ENCODE measurements at places on chromosomes 16 and 17.

GRCh38 chr16:14024283-14024682, 46.8 kb upstream of the MRTFB start:
- DNase-seq: no peak

DNA sequence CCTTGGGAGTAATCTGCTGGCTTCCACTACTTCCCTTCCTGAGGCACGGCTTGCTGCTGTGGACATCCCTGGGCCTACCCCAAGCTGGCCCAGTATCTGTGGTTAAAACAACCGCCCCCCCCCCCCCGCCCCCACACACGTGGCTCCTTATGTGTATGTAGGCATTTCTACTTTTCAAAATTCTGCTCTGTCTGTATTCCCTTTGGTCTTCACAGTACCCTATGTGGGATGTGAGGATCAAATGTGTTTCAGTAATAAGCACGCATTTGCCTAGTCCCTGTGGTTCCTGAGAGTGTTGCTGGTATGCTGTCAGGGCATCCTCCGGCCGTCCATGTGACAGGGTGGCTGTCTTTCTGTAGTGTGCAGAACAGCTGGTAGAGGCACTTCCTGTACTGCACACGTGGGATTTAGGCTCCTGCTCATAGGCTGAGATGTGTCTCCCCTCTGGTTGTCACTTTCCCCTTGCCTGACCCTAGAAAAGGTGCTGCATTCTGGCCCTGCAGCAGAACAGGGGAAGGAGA, 2.2 kb downstream of the NT5M start:
- no peak for DNase-seq

DNA sequence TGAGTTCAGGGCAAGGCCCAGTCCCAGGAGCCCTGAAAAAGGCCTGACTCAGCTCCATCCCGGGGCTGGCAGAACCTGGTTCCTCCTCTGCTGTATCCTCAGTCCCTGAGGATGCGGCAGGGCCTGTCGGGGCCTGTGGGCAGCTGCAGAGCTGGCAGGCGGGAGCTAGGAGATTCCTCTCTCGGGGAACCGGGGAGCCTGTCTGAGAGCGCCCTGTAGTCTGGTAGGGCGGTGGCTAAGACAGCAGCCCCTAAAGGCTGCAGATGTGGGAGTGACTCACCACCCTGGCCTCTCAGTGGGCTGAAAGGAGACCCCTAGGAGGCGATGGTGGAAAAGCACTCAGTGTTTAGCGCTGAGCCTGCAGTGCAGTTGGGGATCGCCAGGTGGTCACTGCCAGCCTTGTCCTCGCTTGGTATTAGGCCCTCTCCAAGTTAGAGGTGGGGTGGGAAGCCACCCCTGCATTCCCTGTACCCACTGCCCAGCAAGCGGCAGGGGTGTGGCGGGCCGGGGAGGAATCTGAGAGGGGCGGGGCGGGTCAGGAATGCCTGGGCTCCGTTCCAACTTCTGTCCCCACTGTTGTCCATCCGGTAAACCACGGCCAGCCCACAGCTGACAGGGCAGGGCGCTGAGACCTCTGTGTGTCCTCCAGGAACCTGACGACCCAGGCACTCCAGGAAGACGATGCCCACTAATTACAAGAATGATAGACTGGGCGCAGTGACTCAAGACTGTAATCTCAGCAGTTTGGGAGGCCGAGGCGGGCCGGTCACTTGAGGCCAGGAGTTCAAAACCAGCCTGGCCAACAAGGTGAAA, 29.5 kb upstream of the CDH1 start:
- DNase-seq: no peak

GRCh38 chr16:54697677-54698076, 233.0 kb upstream of the IRX5 start:
- no peak for DNase-seq

DNA sequence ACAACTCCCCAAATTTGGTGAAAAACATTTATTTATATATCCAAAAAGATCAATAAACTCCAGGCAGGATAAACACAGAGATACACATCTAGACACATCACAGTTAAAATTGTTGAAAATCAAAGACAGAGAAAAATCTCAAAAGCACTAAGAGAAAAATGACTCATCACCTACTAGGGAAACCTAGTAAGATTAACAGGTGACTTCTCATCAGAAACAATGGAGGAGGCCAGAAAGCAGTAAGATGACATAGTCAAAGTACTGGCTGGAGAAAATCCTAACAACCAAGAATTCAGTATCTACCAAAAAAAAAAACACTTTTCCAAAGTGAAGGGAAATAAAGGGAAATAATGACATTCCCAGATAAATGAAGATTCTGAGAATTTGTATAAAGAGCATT, 33.8 kb downstream of the ULK2 start:
- DNase-seq: no peak

GRCh38 chr17:30720013-30720471, 104.5 kb downstream of the CRLF3 start:
- no peak for DNase-seq

GRCh38 chr16:58267524-58268243, 27.1 kb downstream of the PRSS54 start:
- DNase-seq: no peak

- DNase-seq: no peak
Measured at GRCh38 chr16:53457670-53458069, 23.4 kb downstream of the RBL2 start.

DNA sequence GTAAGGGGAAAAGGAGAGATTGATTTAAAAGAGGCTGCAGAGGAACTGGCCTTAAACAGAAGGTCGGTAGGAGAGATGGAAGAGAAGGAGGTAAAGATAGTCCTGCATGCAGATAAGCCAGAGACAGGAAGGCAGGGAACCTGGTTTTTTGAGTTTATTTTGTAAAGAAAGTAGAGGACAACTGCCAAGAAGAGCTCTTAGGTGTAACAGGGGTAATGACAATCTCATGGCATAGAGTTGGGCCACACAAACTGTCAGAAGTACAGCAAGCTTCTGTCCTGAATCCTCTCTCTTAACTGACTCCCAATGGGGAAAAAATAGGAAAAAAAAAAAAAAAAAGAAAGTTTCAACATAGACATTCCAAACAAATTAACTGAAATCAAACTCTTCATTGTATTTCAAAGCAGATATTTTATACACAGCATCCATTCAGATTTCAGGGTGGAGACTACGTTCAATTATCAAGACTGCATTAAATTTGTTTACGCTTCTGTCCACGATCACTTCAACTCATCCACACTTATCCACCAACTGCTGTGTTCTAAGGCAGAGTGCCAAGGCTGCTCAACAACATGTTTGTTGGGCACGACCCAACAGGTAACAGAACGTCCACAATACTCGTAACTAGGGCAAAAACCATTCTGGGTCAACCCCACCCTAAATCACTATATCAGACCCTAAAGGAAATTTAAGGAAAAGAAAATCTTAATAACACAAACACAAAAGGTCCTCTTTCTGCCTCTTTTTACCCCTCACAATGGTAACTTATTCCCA, 34.9 kb downstream of the USP31 start:
- DNase-seq: peak; percentile 29

DNA sequence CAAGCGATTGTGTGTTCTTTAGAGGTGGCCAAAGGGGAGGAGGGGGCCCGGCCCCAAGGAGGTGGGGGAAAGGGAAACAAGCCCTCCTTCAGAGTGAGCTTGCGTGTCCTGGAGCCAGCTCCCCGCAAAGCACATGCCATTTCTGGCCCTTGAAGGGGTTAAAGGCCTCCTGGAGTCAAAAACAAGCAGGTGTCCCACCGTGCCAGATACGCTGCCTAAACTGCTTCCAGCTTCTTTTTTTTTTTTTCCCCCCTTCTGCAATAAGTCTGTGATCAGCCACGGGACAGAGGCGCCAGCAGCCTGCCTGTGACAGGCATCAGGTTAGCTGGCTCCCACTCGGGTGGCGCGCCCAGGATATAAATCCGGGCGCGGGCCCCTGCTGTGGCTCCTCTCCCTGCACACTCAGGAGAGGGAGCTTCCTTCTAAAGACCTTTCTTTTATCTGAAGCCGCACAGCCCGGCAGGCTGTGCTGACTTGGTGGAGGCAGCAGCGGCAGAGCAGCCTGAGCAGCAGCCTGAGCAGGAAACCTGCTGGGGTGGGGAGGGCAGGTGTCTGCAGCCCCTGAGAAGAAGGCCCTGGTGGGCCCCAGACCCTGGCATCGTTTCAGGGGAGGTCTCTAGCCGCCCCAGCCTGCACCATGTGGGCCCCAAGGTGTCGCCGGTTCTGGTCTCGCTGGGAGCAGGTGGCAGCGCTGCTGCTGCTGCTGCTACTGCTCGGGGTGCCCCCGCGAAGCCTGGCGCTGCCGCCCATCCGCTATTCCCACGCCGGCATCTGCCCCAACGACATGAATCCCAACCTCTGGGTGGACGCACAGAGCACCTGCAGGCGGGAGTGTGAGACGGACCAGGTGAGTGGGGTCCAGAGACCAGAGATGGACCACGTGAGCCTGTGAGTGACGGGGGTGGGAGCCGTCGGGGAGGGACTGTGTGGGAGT, at the start of gene WFIKKN2:
TSS of gene WFIKKN2 (plus strand) at position 286 of the 934 bp plus-strand sequence. CDS start at position 638, 352 bp downstream.
- DNase-seq: no peak

- DNase-seq: no peak
Measured at GRCh38 chr16:88458773-88459235, 5.7 kb downstream of the ZFPM1 start.

GRCh38 chr16:30660424-30661261, 2.4 kb downstream of the FBRS start:
- no peak for DNase-seq

DNA sequence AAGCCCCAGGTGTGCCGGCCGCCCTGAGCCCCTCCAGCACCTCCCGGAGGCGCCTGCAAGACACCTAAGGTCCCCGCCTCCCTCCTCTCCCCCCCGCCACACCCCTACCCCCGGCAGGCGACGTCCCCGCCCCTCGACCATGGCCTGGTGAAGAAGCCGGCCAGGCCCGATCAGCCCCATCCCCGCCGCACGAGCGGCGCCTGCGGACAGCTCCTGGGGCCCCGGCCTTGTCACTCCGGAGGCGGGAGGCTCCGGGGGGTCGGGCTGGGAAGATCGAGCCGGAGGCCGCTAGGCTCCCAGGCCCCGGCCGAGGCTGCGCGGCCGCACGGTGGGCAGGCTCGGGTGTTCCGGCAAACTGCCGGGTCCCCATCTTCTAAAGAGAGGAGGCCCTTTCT, 405 bp upstream of the ACE start:
- DNase-seq: no peak

DNA sequence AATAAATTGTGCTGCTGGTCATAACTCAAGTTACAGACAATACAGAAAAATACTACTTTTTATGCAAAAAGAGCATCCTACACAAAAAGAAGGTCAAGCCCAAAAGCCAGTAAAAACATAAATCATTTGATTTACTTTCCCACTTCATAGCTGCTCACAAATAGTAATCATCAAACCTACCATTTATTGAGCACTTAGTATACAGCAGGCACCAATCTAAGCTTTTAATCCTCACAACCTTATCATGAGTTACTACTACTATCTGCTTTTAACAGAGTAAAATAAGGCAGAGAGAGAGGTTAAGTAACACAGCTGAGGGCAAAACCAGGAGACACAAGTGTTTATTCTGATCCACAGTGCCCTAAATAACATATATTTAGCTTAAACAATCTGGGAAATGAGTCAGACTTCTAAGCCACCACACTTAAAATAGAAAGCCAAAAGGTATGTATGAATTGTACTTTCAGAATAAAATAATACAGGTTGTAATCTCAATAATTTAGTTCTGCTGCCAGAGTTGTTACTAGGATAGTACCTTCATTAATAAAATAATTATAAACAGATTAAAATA, 1.7 kb upstream of the AARS1 start:
- DNase-seq: no peak

- DNase-seq: no peak
Measured at GRCh38 chr16:9092978-9093344, 1.5 kb downstream of the HAPSTR1 start.

DNA sequence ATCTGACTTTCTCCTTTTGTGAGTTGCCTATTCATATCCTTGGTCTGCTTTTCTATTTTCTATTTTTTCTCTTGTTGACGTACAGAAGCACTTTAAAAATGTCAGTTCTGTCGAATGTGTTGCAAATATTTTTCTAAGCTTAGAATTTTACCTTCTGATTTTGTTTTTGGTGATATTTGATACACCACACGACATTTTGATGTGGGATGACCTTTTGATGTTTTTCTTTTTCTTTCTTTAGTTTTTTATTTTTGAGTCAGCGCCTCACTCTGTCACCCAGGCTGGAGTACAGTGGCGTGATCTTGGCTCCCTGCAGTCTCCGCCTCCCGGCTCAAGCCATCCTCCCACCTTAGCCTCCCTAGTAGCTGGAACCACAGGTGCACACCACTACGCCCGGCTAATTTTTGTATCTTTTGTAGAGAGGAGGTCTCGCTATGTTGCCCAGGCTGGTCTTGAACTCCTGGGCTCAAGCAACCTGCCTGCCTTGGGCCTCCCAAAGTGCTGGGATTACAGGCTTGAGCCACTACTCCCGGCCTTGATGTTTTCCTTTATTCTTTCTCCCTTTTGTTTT, 39.6 kb downstream of the WSB1 start:
- DNase-seq: no peak

GRCh38 chr16:12580809-12581208, 222.9 kb downstream of the CPPED1 start:
- DNase-seq: no peak

GRCh38 chr16:22161999-22162655, at the start of gene SDR42E2:
Gene SDR42E2, plus strand, starts transcription at chr16:22162506. Its CDS starts 3,077 bp downstream, at chr16:22165583.
- peak; percentile 47 for DNase-seq

GRCh38 chr17:42660692-42661345, 1.7 kb downstream of the TUBG2 start:
- DNase-seq: no peak

- no peak for DNase-seq
Measured at GRCh38 chr17:21211825-21212479, 2.0 kb downstream of the TMEM11 start.

DNA sequence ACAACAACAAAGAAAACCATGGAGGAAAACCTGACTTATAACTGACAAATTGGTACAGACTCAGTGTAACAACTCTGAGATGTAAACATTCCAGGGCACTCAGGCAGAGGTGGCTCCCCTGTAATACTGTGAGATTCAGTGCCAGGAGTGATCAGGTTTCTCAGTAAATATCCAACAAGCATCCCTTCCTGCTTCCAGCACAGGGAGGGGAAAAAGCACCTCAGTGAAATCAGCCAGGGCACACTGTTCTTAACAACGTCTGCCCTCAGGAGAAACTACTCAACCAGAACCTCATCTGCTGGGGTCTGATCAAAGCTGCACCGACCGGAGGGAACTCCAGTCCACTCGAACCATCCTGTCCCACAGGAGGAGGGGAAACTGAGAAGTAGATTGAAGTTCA, 52.3 kb downstream of the AMFR start:
- no peak for DNase-seq

GRCh38 chr17:58370309-58370708, 18.3 kb upstream of the SUPT4H1 start:
- no peak for DNase-seq
